ENCODE measurements at places on chromosomes 1 and 21. TPM values are rescaled to one million over a fixed set of nuclear protein-coding genes. Genes with fewer than 3 reads are reported as not detected.

The RCOR3 gene
- 25.7 TPM for total RNA-seq

DNA sequence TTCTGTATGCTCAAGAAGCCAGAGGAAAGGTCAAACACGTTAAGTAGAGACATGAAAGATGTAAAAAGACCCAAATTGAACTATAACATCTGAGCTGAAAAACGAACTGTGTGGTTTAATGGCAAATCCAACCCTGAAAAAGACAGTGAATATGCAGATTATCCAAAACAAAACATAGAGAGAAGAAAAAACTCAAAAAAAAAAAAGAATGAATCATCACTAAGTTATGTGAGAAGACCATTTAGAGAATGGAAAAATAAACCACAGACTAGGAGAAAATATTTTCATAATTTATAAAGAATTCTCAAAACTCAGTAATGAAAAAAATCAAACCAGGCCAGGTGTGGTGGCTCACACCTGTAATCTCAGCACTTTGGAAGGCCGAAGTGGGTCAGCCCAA is 253.3 kb downstream of the PLPP3 start:
- no peak for DNase-seq

GRCh38 chr1:71787699-71788098 is 494.6 kb downstream of the NEGR1 start:
- DNase-seq = no peak

GRCh38 chr1:78755986-78756385 is 106.4 kb downstream of the IFI44 start:
- no peak for DNase-seq

DNA sequence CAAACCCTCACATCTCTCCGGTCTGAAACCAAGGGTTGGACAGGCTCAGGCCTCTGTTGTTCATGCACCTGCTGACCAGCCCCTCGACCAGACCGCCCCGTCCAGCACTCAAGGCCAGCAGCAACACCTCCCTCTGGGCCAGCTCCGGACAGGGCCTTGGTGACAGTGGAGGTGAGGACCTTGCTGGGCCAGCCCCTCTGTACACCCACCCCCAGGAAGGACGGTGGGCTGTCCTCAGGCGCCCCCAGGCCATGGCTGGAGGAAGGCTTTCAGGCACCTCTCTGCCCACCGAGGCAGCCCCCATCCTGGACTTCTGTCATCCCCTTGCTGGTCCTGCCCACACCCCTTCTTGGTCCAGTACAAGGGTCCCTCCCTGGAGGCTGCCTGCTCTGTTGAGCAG is 48.6 kb downstream of the MEGF6 start:
- DNase-seq = no peak

DNA sequence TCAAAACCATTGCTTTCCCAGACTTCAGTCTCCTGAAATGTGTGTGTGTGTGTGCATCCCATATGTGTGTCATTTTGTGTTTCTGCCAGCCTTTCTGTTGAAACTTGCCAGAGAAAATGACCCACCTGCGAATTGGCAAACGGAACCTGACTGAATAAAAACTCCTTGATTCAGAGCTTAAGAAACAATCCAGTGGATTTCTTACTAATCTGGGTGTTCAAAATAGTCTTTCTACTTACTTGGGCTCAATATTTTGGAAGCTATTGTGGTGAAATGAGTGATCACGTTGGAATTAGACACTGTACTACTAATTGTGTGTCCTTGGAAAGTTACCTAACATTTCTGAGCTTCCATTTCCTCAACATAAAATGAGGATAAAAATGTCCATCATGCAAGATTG is 138.9 kb upstream of the ERG start:
- no peak for DNase-seq

- no peak for DNase-seq
These were observed 31.3 kb upstream of the FOXO6 start for GRCh38 chr1:41329662-41330587.

- DNase-seq = no peak
These were observed 67.9 kb upstream of the GALNT2 start for GRCh38 chr1:229999004-229999670.

DNA sequence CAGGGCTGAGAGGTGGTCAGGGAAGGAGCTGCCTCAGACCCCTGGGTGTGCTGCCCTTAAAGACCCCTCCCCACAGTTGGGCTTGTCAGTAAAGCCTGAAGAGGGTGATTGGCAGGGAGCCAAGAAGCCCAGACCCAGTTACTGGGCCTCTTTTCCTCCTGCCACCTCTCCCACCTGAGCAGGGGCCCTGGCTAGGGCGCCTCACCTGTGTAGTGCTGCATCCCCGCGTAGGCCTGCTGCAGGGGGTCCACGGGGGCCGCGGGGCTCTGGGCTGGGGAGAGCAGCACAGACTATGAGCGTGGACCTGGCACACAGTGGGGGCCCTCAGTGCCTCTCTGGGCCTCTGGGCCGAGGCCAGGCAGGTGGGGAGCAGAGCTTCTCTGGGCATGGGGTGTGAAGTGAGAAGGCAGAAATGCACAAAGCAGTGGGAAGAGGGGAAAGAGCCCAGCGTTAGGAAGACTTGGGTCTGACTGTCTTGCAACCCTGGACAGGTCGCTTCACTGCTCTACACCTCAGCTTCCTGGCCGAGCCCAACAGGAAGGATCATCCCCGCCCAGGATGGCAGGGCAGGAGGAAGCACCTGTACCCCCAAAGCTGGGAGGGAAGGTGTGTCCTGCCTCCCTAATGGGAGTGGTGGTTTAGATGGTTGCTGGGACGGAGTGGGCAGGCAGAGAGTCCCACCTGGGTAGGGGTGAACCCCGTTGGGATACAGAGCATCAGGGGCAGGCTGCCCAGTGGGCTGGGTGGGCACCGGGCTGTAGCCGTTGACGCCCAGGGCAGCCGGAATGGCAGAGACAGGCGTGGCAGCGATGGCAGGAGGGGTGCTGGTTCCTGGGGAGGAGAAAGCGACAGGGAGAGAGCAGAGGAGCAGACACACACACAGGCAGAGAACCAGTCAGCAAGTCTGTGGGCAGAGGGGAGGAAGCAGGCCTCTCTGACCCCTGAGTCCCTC is 9.9 kb downstream of the CELF3 start:
- DNase-seq = no peak

GRCh38 chr1:49229555-49229954 is 452.9 kb upstream of the BEND5 start:
- no peak for DNase-seq

DNA sequence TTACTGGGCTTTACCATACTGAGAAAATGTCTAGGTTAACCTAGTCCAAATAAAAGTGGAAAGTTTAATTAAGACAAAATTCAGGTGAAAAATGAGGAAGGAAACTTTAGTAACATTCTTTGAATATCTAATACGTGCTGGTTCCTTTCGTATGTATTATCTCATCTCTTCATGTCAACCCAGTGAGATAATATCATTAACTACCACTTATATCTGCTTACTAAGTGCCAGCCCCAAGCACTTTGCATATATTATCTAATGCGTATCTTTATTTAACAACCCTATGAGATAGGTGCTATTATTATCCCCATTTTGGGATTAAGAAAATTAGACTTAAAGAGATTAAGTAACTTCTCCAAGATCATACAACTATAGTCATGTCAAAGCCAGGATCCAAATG is 12.5 kb upstream of the PLPP3 start:
- DNase-seq = no peak

The NSL1 gene
- 34.9 TPM for total RNA-seq

DNA sequence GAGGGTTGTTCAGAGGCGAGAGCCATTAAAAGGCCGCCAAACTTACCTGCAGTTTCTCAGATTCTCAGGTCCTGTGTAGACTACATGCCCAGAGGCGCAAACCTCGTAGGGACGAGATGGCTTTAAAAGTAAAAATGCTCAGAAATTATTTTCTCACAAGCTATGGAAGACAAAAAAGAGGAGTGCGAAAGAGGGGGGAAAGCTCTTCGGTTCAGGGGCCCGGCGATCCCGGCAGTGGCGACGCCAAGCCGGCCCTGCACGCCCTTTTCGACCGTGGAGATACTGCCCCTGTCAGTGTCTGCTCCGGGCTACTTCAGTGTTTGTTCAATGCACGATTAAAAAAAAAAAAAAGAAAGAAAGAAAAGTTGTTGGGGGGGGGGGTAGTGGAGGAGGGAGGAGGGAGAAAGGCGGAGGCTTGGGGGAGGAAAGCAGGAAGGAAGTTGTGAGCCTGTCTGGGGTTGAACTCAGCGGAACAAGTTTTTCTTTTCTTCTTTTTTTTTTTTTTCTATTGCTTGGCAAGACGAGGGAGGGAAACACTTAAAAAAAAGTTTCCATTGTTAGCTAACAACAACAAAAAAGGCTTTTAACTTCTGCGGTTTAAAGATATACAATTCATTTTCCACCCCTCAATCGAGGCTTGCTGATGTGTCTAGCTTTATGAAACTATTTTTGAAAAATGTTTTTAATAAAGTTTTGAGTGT is at the start of gene ITPKB:
ITPKB (minus strand) TSS at position 288 of the 701 bp plus-strand sequence. CDS start 1,824 bp downstream, outside the sequence.
- peak; percentile 76 for DNase-seq

The ACTN2 gene
- 0.11 TPM for total RNA-seq

The SLAMF8 gene
- total RNA-seq = 0.54 TPM

- no peak for DNase-seq
These were observed 17.4 kb upstream of the SLC30A10 start for GRCh38 chr1:219945795-219946194.

GRCh38 chr1:85984636-85985035 is 171.9 kb downstream of the COL24A1 start:
- no peak for DNase-seq

The CLDN17 gene
- not detected for total RNA-seq

GRCh38 chr1:59761443-59761842 is 53.3 kb upstream of the HOOK1 start:
- no peak for DNase-seq

DNA sequence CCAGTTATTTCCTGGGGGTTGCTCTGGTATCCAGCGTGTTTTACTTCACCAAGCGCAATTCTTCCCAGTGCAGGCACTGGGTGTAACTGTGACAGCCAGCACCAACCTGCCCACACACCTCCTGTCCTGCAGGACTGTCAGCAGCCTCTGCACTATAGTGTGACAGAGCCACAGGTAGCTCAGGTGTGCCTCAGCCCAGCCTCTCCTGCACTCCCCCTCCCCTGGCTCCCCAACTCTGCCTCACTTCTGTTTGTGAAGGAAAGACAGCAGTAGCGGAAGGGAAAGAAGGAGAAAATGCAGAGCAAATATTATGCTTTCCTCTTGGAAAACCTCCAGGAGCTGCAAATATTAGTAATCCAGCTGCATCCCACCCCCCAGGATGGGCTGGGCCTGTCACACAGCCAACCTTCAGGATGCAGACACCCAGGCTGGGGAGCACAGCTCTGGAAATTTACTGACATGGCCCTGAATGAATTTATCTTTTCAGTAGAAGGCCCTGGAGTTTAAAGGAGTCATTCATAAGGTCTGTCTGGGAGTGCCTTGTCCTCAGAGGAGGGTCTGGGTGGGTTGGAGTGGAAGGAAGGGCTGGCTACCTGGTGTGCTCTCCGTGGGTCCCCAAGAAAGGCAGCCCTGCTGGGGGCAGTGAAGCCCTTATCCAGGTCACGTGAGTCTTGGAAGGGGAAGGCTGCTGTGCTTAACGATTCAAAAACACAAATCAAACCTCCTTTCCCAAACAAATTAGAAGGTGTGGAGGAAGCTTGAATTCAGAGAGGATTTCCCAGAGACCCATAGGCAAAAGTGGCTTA is 20.9 kb downstream of the CAPN2 start:
- DNase-seq = no peak

- DNase-seq = peak; percentile 28
These were observed 995 bp upstream of the KIF26B start for GRCh38 chr1:245153552-245154428.

DNA sequence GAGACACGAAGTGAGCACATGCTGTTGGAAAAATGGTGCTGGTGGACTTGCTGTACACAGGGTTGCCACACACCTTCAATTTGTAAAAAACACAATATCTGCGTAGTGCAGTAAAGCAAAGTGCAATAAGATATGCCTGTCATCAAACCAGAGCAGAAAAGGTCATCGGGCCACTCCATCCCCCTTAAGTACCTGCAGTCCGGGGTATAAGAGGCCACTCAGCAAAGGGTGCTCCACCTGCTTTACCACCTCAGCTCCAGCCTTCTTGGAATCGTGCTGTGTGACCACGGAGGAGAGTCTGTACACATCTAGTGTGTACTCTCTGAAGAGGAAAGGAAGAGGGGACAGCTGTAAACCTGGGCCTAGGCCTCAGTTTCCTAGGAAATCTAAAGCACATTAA is 10.9 kb downstream of the YARS1 start:
- DNase-seq = no peak

The ZFP69 gene
- total RNA-seq = 4.7 TPM

The ECM1 gene
- 0.81 TPM for total RNA-seq

DNA sequence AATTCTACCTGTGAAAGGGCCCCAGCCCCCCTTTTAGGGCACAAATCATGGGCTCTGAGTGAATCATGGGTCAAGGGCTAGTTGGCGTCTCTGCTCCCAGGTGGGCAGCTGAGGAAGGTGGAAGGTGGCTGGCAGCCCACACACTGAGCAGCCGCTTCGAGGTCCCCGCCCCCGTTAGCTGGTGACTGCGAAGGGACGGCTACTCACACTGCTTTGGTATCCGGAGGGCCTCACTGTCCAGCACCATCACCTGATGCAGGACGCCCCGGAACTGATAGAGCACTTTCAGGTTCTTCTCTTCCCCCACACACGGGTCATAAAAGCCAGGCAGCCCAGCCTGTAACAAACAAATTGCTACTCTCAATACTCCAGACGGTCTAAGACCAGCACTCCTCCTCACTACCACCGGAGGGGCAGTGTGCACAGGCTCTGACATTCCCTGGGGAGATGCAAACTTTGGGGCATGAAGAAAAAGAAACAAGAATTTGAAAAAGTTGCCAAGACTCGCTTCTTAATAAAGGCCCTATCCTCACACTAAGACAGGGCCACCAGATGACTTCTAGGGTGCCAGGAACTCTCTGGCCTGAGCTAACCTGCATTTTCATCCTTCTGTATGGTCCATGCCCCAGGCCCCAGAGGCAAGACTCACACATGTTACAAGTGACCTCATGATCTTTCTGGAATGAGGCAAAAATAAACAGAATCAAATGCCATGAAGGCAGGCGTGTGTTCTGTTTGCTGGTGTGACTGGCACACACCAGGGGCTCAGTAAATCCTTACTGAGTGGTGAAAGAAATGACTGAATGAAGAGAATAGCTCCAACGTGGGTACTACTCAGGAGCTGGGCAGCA is 11.5 kb downstream of the THAP3 start:
- DNase-seq = no peak

Measured in activated CD8-positive, alpha-beta T cell treated with anti-CD3 and anti-CD28 coated beads for 36 hours (primary cell).